ENCODE measurements at places on chromosomes 1 and 21.

DNA sequence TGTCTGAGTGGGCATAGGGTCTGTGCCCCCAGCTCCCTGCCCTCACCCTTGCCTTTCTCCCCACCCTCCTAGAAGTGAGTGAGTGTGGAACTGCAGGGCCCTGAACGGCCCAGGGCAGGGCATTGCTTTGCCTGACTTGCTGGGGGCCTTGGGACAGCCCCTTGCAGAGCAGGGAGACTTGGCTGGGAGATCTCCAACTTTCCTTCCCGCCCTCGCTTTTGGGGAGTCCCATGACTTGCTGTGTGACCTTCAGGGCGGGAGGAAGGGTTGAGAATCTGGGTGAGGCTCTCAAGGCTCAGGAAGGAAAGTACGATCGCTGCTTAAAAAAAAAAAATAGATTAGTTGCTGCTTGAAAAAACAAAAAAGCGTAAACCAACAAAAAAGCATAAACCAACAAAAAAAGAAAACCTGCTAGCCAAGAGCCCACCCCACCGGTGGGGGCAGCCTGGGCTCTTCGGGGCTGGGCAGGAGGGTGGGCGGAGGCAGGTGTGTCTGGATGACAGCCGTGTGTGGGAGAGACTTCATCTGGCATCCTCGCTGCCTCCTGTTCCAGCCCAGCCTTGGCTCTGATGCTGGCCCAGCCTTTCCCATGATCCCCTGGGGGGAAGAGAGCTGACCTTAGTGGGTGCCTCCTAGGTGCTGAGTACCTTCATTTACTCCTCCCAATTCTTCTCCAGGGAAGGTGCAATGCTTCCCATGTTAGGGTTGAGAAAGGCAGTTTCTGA lies 6.5 kb downstream of the NBL1 start:
- DNase-seq = no peak

DNA sequence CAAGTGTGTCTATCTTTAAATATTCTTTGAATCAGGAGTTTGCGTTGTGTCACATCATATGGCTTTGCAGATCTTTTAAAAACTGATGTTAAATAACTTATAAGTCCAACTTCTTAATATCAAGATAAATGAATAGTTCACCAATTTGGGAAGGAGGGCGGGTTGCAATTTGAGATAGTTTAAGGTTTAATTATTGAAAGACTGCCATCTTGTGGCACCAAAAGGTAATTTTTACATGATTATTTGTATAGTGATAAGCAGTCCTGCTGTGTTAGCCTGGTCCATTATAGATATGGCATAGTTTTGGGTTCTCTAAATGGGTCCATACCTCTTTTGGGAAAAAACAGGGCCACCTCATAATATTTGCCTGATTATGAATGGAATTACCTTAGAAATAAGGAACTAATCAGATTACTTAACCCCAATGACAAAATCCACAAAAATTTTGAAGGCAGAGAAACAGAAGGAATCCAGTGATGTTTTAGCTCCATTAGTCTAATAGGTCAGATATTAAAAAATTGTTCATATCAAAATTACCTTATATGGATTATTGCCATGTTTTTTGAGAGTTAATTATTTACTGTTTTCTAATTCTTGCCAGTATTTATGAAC lies 64.3 kb downstream of the PRKAA2 start:
- peak; percentile 68 for DNase-seq

GRCh38 chr1:168466092-168466713 lies 77.6 kb downstream of the XCL2 start:
- DNase-seq = peak; percentile 76

- no peak for DNase-seq
Measured at GRCh38 chr1:25456502-25456901, 25.8 kb downstream of the MACO1 start.

GRCh38 chr1:183730107-183730724 lies 74.7 kb upstream of the RGL1 start:
- DNase-seq = no peak

DNA sequence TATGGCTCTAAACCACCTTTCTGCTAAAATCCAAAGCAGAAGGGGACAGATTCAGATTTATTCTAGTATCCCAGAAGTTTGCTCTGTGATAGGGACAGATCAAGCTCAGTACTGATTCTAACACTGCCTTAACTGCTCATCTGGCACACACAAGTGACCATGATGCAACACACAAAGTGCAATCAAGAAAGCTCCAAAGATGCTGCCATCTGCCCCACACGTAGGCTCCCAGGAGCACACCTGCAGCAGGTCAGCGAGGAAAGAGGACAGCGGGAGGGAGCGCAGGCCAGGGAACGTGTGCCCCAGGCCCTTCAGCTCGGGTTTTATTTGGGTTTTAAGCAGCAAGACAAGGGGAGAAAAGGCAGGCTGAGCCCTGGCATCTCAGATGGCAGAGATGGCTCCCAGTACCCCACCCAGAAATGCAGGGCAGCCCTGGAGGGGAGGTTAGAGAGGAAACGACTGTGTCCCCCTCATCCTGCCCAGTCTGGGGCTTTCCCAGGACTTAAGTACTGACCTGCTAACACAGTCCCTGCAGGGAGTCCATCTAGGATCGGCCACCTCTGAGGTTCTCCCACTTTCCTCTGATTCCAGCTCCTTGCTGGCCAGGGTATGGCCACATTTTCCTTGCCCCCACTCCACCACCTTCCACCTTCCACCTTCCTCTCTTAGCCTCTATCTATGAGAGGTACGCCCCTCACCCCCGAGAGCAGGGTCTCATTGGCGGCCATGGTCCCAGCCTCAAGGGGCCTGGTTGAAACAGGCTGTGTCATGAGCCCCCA lies 1.2 kb downstream of the TRIM11 start:
- DNase-seq = no peak

DNA sequence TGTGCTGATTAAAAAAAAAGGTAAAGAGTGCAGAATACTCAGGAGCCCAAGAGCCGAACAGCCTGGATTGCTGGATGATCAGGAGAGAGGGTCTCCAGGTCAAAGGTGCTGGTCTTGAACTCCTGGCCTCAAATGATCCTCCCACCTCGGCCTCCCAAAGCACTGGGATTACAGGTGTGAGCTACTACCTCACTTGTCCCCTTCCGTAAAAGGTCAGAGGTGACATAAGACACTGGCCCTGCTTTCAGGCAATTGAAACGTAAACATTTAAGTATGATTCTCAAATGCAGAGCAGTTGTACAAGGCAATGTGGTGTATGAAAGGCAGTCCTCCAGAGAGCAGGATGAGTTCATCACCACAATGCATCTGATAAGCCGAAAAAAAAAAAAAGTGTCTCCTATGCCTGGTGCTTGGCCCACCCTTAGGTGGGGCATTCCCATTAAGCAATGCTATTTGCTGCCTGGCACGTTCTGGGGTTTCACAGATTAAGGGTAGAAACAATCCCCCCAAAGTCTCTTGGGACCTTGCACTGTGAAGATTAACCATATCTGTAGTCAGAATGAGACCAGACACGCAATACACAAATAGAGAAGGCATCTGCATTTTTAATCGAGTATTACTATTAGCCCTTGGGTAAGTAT lies 47.7 kb downstream of the PARP1 start:
- no peak for DNase-seq

GRCh38 chr1:182368358-182368757 lies 23.2 kb downstream of the GLUL start:
- no peak for DNase-seq

DNA sequence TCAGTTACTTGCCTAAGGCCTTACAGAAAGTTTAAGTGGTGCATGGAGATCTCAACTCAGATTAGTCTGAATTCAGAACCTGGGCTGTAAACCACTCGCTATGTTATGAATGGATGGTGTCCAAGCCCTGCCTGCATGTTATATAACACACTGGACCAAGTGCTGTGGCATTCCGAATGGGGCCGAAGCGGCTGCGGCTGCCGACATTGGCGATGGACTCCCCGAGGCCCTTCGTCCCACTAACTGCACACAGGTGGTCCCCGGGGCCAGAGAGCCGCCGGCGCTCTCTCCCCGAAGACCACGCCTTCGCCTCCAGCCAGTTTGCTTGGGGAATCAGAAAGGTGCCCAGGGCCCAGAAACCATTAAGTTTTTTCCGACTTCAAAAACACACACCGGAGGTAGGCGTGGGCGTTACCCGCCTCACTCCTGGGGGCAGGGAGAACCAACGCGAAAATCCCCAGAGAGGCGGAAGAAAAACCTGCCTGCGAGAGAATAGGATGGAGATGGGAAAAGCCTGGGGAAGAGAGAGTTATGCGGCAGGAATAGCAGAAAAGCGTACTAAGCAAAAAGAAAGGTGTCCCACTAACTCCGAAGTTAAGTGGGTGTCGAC lies 579 bp upstream of the TENT5C start:
- no peak for DNase-seq

DNA sequence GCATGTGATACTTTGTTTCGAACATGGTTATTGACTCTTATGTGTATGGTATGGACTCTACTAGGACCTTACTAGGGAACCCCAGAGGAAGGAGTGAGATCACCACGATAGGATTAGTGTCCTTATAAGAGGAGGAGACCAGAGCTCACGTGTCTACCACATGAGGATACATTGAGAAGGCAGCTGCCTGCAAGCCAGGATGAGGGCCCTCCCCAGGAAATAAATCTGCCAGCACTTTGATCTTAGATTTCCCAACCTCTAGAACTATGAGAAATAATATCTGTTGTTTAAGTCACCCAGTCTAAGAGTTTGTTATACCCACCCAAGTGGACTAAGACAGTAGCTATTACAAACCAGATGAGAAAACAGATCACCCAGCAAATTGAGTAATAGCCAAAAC lies 559.3 kb upstream of the USP24 start:
- DNase-seq = no peak

- DNase-seq = no peak
Measured at GRCh38 chr21:35853321-35854239, 206.7 kb downstream of the SETD4 start.

GRCh38 chr1:57192222-57192621 lies 226.4 kb upstream of the C8B start:
- peak; percentile 13 for DNase-seq

GRCh38 chr1:34266127-34266951 lies 89.6 kb downstream of the C1orf94 start:
- DNase-seq = peak; percentile 1

DNA sequence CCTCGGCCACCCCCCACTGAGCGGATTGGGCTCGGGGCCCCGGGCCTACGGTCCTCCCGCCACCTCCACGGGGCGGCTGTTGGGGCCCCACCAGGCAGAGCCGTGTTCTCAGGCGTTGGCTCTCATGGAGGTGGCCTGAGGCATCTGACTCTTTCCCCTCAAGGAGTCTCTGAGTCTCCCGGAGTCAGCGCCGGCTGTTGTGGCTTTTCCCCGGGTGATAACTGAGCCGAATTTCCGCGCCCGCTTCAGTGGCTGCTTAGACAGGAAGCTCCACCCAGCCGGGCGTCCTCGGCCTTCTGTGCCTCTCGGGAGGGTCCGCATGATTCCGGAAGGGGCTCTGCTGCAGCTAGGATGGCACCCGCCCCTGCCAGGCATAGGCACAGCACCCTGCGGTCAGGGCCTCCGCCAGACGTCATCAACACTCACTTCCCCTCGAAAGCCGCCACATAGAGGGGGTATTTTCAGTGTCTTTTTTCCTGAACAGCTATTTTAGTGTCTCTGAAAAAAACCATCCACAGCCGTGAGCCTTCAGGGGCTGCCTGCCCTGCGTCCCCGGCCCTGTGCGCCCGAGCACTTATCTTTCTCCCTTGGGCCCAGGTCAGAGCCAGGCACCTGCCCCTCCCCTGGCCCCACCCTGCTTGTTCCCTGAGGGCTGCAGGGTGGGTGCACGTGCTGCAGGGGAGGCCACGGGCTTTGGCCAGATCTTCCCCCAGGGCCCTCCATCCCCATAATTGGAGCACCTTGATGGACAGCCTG lies 72.9 kb downstream of the SKI start:
- DNase-seq = no peak

GRCh38 chr1:100670083-100670482 lies 49.5 kb upstream of the VCAM1 start:
- no peak for DNase-seq

DNA sequence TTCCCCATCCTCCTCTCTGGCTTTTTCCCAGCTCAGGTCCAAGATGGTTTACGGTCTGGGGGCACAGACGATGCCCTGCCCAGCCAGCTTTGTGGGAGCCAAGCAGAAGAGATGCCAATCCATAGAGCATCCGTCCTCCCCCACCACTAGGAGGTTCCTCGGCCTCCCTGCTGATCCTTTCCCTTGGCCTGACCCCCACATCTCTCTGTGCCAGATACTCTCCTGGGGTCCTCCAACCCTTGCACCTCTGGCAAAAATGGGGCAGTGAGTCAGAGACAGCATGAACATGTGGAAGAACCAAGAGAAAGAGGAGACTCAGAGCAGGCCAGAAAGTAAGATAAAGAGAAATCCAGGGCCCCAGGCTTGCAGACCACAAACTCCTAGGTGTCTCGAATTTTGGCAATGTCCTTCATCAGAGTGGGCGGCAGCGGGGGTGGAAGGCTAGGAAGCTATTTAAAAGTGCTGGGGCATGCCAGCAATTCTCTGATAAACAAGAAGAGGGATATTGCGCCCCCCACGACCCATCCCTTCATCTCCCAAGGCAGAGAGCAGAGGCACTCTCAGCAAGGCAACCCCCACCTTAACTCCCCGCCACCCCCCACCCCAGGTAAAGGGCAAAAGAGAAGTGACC lies 11.4 kb downstream of the BLACAT1 start:
- DNase-seq = no peak

DNA sequence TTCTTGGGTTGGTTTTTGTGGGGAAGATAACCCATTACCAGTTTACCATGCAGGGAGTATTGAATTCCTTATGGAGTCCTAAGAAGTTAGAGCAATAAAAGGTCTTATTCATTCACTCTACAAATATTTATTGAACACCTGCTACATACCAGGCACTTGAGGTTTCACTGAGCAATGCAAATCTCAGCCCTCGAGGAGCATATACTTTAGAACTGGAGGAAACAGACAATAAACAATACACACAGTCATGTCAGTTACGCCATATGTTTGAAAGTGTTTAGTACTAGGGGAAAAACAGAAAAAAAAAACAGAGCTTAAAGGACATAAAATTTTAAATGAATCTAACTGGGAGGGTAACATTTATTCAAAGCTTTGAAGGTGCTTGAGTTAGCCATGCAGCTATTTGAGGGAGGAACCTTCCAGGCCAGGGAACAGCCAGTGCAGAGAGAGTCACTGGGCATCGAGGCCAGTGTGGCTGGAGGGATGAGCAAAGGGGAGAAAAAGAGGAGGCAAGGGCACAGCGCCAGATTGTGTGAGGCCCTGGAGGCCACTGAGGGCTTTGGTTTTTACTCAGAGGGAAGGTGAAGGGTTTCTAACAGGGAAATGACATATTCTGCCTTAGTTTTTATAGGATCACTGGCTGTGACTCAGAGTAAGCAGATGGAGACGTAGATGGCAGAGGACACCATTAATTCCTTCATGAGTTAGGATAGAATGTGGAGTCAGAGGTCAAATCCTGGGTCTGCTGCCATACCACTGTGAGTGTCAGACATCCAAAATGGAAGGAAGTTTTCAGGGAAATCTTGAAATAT lies 32.7 kb downstream of the C1orf21 start:
- DNase-seq = peak; percentile 81

Measured in bronchial epithelial cell (primary cell).